ENCODE measurements at places on chromosomes 1 and 21. TPM values are rescaled to one million over a fixed set of nuclear protein-coding genes. Genes with fewer than 3 reads are reported as not detected.

- H3K4me1 ChIP-seq: peaks cover 6% of the 10 kb centered on the region
- H3K27me3 ChIP-seq: no peaks in the 10 kb centered on the region
Observed at GRCh38 chr1:15937146-15937545, 38.8 kb downstream of the ZBTB17 start.

DNA sequence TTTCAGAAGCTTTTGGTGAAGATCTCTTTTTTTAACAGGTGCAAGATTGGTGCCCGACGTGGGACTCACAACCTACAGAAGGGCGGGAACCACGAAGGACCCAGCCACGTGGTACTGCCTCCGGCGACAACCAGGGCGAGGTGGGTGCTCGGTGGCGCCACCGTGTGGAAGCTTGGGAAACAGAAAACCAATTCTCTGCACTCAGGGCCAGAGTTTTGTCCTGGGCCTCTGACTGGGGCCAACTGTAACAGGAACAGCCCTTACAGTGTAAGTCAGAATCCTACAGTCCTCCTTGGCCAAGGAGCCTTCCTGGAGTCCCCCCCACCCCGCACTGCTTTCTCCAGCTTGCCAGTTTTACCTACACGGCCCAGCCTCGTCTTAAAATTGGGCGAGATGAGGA lies 11.6 kb upstream of the S100A7A start:
- DNase-seq: peak; percentile 81
- peaks cover 18% of the 10 kb centered on the region for H3K4me1 ChIP-seq
- no peak overlapping the region for H3K27ac ChIP-seq
- no peak overlapping the region for H3K4me3 ChIP-seq
- peaks cover 40% of the 10 kb centered on the region for H3K27me3 ChIP-seq
- H3K36me3 ChIP-seq: peaks cover 3% of the 10 kb centered on the region

The CHD5 gene
- total RNA-seq: 1.6 TPM

DNA sequence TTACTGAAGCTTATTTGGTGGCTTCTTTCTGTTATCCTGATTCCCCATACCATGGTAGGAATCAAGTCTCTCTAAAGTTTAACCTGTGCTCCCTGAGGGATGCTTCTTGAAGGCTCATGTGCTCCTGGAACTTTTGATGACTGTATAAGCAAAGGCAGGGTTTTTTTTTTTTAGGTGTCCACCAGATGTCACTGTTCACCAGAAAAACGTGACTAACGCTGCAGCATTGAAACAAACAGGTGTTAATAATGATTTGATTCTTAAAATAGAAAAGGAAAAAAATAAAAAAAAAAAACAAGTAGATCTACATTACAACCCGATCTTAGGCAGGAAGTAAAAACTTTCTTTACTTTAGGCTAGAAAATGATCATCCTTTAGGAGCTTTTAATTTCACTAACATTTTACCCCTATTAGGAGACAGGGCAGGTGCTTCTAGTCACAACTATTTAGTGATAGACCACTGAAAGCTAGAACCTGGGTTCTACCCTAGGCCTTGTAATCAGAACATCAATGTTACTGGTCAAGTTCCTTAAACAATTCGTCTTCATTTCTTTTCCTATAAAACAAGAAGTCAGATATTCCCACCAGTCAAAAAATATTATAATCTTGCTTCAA lies 223.0 kb downstream of the PLA2G4A start:
- H3K4me1 ChIP-seq: peaks cover 29% of the 10 kb centered on the region
- no peak for DNase-seq
- no peak overlapping the region for H3K4me3 ChIP-seq
- H3K36me3 ChIP-seq: no peaks in the 10 kb centered on the region

DNA sequence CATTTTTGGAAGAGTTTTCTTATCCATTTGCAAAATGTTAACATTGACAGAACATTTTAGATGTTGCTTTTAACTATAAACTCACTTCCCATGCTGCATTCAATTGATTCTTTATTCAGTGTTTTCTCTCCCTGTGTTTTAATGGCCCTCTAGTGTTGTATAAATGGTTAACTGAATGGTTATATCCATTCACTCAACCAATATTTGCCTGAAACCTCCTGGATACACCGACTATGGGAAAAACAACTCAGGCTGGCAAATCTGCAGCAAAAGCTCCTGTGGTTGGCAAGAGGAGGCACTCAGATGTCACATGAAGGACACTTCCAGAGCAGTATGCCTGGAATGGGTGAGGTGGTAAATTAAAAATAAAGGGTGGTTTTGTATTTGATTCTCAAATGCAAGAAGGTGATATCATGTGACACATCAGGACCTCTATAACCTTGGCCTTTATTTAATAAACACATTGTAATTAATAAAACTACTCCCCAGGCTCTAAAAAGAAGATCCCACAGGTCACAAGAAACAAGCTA lies 107.6 kb downstream of the BCAR3 start:
- H3K36me3 ChIP-seq: peaks cover 19% of the 10 kb centered on the region
- H3K27ac ChIP-seq: no peak overlapping the region
- H3K27me3 ChIP-seq: no peaks in the 10 kb centered on the region
- H3K4me3 ChIP-seq: no peak overlapping the region
- peaks cover 21% of the 10 kb centered on the region for H3K4me1 ChIP-seq

- DNase-seq: no peak
- peaks cover 33% of the 10 kb centered on the region for H3K27me3 ChIP-seq
- peaks cover 74% of the 10 kb centered on the region for H3K4me1 ChIP-seq
- no peaks in the 10 kb centered on the region for H3K36me3 ChIP-seq
Observed at GRCh38 chr1:54479251-54479650, 68.8 kb upstream of the ACOT11 start.

The NCMAP gene
- total RNA-seq: 0.41 TPM

All from WTC11 (cell line).